ENCODE measurements at places on chromosomes 3 and 15.

GRCh38 chr3:152050903-152051302, 177.5 kb downstream of the SUCNR1 start:
- DNase-seq: no peak

DNA sequence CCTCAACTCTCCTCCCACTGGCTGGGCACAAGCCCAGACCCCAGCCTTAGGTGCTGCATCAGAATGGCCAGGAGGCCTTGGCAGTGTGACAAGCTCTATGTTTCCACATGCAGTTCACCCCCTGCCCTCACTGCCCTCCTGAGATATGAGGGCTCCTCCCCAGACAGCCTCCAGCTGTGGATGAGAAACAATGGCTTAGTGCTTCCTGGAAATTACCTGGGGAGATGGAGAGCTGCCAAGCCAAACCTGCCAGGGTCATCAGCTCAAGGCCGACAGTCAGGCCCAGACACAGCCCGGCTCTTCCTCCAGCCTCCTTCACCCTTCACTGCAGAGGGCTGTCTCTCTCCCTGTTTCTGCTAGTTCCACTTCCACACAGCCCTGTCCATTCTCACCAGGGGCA, 76.3 kb downstream of the MYLK start:
- peak; percentile 46 for DNase-seq

- DNase-seq: no peak
Observed at GRCh38 chr3:28556195-28556594, 207.6 kb upstream of the AZI2 start.

DNA sequence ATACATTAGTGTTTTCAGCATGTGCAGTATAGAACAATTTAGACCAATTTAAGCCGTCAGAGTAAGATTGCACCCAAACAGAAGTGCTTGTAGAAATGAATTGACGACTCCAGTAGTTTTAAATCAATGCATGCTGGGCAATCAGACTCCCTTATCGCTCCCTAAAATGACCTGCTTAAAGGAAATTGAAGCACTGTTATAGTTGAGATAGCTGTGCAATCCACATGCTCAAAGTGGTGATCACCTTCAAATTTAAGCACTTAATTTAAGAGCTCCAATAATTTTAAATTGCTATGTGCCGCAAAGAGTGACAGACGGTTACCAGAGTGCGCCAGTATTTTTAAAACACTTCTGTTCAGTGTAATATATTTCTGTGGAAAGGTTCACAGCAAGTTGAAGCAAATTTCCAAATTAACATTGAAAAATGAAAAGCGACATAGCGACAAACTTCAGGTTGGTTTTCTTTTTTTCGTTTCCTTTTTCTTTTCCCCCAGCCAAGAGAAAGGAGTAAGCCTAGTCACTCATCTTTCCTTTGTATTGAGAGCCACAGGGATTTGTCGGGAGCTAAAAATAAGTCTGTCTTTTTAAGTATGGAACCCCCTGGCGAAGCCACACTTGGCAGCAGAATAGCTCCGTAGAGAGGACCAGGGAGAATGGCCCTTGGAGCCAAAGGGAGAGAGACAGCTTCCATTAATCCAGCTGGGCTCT, 436.4 kb upstream of the RBMS3 start:
- no peak for DNase-seq

DNA sequence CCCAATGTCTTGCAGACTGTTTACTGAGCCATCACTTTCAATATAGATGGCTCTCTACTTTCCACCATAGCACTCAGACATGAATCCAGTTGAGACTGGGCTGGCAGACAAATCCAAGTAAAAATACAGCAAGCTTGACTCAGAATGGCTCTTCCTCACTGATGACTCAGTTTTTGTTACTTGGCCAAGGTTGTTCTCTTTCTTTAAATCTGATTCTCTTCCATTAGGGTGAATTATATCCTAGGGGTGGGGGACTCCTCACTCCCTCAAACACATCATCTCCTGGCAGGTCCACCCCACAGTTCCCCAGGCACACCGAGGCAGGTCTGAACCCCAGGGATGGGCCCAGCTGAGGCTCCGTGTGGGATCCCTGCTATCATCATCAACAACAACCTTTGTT, 157.9 kb downstream of the MEX3B start:
- no peak for DNase-seq

DNA sequence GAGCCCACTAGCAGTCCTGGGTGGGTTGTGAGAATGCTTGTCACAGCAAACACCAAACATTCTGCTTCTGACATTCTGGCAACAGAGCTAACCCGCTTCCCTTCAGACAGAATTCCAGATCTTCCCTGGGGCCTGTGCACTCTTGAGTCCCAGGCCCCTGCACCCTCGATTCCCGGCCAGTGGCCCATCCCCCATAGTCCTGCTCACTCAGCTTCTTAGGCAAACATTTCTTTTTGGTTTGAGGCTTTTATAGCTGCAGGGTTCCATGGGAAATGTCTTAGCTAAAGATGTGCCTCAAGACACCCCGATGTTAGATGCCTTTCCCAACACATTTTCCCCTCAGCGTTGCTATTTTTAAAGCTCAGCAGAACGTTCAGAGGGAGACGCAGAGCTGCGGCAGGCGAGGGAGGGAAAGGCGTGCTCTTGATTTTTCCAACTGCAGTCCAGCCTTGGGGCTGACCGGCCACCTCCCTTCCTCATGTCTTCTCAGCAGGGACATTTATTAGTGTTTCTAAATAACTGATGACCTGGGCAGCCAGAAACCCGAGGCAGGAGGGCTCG, 35.2 kb downstream of the ABTB1 start:
- no peak for DNase-seq

DNA sequence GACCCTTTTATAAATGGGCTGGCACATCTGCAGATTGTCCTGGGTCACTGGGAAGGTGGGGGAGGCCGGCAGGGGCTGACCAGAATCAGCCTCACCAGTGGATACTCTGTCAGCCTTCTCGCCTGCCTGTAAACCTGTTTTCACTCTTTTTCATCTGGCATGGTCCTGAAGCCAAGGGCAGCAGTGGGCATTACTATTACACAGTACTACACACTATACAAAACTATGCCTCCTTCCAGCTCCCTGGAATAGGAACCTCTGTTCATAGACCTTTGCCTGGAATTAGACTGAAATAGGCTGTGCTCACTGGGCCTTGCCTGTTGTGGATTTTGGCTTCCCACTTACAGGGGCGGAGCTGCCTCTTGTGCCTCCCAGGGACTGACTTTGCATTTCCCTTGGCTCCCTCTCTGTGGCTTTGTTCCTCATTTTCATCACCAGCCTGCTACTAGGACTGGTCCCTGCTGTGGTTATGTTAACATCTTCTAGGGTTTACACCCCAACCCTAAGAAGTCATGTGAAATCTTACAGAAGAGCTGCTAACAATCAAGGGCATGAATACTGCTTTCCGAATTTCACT, 120.7 kb downstream of the FNDC3B start:
- DNase-seq: no peak

DNA sequence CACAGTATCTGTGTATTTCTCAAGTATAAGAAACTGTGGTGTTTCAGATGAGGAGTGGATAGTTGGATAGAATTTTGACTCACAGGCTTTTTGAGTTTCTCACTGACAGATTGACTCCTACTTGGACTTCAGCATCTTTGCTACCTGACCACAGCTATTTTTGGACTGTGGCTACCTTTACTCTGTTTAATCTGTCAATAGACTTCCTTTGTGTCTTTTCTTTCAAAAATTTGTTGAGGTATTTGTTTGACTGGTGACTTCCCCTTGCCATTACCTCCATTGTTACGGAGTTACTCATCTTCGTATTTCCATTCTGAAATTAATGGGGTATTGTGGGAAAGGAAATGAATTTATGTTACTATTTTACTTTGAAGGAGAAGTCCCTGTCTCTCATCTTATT, 123.8 kb downstream of the AGBL1 start:
- no peak for DNase-seq

DNA sequence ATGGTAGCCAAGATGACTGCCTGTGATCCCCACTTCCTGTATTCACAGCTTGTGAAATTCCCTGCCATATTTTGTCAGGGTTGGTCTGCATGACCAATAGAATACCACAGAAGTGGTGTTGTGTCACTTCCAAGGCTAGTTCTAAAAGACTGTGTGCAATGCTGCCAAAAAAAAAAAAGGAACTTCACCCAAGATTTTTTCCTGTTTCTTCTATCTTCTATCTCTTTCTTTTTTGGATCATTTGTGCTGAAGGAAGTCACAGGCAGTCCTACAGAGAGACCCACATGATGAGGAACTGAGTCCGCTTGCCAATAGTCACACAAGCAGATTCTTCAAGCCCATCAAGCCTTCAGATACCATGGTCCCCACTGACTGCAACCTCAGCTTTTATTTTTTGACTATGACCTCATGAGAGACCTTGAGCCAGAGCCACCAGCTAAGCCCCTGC, 18.1 kb upstream of the RAF1 start:
- no peak for DNase-seq

GRCh38 chr3:54087581-54088410, 34.6 kb upstream of the CACNA2D3 start:
- peak; percentile 59 for DNase-seq

- DNase-seq: no peak
Observed at GRCh38 chr3:32095431-32095830, 11.0 kb upstream of the GPD1L start.

DNA sequence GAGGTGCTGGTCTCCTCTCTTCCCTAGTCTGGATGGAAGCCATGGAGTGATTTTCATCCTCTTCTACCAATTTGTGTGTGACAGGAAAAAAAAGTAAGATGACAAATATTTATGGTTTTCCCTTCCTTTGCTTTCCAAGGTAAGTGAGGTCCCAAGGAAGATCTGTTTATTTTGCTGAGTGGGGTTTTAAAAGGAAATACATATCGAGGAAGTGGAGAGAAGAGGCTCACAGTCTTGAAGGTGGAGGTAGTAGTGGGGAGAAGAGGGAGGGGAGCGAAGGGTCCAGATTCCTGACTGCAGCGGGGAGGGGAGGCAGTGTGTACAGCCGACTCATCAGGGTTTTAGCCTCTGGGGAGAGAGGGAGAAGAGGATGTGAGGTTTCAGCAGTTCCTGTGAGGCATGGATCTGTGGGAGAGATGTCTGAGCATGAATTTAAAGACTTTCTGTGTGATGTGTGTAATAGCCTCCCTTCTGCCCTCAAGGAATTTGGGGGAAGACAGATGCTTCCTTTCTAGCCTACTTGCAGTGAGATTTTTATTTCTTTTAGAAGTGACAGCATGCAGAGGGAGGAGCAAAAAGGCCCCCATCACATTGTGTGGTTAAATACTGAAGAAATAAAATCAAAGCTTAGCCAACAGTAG, 272.4 kb downstream of the THRB start:
- no peak for DNase-seq

DNA sequence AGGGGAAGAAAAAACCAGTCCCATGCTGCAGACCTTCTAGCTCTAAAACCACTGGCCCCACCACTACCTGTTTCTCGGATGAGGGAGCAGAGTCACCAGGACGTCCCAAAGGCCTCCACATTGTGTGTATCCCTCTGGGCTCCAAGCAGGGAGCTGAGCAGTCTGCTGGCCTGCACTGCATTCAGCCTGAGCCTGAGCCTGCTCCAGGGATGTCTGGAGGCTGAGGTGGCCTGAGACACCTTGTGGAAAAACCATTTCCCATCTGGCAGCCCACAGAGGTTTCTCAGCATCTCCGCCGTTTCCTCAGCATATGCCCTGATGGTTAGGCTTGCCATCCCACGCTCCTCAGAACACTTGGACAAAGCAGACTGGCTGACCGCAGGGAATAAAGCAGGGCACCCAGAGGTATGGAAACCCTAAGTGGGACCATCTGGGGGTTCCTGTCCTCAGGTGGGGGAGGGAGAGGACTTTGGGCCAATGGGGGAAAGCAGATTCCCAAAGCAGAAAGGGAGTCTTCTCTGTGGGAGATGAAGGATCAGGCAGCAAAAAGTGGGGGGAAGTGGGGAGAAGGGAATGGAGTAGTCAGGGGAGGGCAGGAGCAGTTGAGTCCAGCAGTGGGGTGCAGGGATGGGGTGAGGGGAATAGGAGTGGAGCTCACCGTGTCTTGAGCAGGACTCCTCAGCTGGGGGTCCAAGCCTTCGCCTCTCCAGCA, at the start of gene CILP:
Gene CILP (minus strand): TSS at position 704 of the 712 bp plus-strand sequence. CDS start 1,718 bp downstream, outside the sequence.
- no peak for DNase-seq

DNA sequence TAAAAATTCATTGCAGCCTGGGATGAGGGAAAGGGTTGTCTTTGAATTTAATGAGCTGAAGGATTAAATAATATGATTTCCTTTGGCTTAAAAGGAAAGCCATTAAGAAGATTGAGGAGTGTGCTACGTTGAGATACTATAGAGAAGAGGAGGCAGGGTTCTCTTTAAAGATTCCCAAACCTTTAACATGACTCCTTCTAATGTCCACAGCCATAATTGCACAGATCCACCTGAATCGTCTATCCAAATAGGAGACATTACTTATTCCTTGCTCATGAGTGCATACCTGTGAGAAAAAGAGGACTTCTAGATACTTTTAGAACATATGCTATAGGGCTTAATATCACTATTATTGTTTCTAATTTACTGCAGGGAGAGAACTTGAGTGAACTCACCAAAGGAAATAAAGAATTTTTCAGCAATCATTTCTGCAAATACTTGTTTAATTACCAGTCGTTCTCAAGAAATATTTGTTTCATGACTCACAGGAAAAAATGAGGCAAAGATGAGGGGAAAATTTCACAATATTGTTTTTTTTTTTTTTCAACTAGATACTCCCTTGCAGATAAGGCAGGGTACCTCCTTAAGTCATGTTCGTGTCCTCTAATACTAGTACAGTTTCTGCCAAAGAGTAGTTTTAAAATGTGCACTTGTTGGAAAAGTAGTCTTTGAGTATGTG, 8.9 kb upstream of the SUCNR1 start:
- no peak for DNase-seq

- DNase-seq: no peak
Observed at GRCh38 chr15:94250801-94251200, 19.4 kb downstream of the MCTP2 start.

GRCh38 chr15:32735989-32736700, 18.3 kb downstream of the GREM1 start:
- DNase-seq: no peak

- DNase-seq: no peak
Observed at GRCh38 chr3:4376499-4376898, 73.3 kb downstream of the SETMAR start.

GRCh38 chr15:97998307-97999071, 38.0 kb downstream of the ARRDC4 start:
- DNase-seq: no peak

- DNase-seq: no peak
Observed at GRCh38 chr3:141663993-141664392, 74.1 kb upstream of the RNF7 start.

Data from BE2C (cell line).